NCI-H1417 treated with DMSO at 0.1 percent for 48 hours (cell line): ENCODE measurements at places on chromosomes 2 and 18.

DNA sequence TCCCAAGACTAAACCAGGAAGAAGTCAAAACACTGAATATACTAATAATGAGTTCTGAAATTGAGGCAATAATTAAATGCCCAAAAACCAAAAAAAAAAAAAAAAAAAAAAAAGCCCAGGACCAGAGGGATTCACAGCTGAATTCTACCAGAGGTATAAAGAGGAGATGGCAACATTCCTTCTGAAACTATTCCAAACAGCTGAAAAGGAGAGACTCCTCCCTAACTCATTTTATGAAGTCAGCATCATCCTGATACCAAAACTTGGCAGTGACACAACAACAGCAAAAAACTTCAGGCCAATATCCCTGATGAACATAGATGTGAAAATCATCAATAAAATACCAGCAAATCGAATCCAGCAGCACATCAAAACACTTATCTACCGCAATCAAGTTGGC, 108.5 kb upstream of the COL3A1 start:
- no peak for DNase-seq

GRCh38 chr2:177552422-177553175, 160.0 kb downstream of the AGPS start:
- DNase-seq = peak; percentile 81

GRCh38 chr18:46569211-46569610, 87.8 kb downstream of the LOXHD1 start:
- DNase-seq = no peak

- no peak for DNase-seq
Measured at GRCh38 chr2:102317715-102318114, 6.4 kb downstream of the IL1RL1 start.

GRCh38 chr2:98569197-98569793, 39.0 kb downstream of the COA5 start:
- no peak for DNase-seq

DNA sequence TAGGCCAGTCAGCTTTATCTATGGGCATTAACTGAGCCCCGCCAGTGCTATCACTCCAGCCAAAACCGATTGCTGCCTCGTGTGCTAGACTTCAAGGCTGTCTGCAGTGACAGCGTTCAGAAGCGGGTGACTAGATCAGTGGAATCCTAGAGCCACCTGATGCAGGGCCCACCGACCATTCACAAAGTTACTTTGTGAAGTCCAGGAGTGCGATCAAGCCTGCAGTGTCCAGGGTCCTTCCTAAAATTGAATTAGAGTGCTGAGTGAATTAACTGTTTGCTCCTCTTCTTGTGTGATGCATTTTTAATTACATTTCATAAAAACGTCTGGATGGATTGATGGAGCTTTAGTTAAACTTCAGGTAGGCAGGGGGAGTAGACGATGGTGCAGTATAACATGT, 13.9 kb downstream of the PCARE start:
- no peak for DNase-seq

DNA sequence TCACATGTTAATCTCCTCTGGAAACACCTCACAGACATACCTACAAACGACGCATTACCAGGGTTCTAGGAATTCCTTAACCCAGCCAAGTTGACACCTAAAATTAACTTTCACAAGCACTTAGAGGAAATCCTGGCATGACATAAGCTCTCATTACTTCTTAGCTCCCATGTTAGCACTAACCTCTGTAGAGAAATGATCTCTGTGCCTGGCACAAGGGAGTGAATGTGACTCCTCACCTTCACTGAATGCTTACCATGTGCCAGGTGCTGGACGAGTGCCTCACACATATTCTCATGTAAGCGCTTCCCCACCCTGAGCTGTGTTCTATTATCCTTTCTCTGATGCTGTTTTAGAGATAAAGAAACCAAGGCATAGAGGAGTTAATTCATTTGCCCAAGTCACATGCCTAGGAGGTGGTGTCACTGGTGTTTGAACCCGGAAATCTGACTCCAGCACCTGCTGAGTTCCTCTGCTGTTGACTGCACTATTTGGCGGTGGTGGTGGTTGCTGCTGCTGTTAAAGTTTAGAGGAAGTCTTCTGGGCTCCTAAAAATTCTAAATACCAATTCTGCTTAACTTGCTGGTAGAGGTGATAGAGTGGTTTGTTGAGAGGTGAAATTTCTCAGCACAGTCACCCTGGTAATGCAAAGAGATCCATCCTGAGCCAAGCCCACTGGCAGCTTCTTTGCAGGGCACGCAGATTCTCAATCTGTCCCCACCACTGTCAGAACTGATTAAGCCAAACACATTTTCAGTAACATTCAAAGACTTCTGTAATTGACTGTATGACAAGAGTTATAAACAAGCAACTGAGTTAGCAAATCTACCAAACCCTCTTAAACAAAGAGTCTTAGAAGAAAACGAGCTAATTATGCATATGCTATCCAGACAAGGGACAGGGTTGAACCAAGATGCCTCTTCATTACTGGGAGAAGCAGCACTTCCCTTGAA, 200.3 kb downstream of the CMPK2 start:
- DNase-seq = no peak

DNA sequence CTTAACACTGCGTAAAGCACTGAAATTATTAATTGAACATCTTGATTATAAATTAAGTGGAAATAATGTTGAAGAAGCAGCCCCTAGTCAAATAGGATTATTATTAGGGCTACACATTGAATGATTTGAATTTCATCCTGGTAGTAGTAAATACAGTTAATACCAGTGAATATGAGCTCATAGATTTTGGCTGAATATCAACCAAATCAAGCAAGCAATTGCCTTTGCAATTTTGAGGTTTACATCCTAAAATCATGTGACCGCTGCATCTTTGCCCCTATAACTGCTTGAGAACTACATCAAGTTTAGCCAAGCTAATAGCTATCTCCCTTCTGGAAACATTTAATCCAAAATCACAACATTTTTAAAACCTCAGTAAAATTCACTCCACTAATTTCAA, 801.2 kb upstream of the PIK3C3 start:
- no peak for DNase-seq

DNA sequence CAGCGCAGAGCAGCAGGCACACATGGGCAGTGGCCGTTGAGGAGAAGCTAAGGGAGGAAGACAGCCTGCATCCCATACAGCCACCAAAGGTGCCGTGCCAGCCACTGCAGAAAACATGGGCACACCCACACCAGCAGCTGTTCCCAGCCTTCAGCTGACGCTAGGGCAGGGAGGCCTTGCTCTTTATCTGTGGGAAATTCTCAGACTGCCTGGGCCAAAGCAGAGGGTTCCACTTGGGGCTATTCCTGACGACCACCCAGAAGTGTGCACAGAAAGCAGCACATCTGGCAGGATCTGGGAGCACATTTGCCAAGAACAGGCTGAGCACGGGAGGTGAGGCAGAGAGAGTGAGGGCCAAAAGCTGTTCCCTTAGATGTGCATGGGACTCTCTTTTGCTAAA, 101.3 kb upstream of the SOX11 start:
- no peak for DNase-seq

- DNase-seq = no peak
Measured at GRCh38 chr18:45608400-45608799, 6.9 kb upstream of the SLC14A2 start.

DNA sequence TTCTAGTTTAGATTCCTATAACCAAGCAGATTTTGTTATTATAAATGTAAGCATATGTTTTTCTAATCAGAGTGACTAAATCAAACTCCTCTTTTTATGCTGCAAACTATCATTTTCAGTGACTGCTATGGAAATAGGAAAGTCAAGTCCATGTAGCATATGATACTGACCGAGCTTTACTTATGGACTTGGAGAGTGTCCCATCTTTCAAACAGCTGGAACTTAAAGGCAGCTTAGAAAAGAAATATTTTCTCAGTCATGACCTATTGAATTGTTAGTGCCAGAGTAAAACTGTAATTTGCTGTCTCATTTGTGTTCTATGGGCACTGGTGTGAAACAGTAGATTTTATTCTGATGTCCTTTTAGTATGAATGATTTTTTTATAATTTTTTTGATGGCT, 76.7 kb downstream of the PHLPP1 start:
- no peak for DNase-seq

DNA sequence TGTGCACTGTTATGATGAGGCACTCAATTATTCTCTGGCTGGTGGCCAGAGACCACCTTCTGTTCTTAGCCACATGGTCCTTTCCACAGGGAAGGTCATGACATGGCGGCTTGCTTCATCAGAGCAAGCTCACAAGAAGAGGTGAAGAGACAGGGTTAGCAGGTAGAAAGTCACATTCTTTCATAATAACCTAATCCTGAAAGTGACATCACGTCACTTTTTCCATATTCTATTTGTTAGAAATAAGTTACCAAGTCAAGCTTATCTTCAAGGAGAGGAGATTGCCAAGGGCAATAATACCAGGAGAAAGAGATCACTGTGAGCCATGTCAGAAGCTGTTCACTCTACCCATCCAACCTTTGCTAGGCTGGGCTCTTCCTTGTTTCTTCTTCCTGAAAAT, 139.4 kb downstream of the OSR1 start:
- no peak for DNase-seq

DNA sequence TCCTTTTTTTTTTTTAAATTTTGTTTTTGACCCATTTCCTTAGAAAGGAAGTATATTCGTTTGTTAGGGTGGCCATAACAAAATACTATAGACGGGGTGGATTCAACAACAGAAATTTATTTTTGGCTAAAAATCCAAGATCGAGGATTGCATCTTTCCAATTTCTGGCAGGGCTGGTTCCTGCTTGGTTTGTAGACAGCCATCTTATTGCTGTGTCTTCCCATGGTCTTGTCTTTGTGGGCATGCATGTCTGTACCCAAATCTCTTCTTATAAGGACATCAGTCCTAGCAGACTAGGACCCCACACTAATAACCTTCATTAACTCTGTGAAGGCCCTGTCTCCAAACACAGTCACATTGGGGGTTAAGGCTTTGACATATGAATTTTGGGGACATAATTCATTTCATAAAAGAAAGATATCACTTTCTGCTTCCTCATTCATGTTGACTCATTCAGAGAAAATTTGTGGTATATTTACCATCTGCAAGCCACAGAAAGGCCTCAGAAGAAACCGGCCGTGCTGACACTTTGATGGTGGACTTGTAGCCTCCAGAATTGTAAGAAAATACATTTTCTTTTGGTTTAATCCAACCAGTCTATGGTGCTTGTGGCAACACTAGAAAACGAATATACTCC, 262.1 kb downstream of the LPIN1 start:
- DNase-seq = no peak

DNA sequence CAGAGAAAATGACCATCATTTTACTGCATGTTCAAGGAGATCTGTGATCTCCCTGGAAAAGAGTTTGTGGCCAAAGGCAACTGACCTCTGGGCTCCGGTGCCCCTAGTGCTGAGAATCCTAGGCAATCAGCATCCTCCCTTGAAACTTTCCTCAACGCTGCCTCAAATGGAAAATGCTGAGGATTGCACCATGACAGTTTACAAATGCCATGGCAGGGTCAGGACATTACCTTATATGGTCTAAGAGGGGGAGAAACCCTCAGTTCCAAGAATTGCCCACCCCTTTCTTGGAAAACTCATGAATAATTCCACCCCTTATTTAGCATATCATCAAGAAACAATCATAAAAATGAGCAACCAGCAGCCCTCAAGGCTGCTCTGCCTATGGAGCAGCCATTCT, 48.3 kb downstream of the ALPK2 start:
- no peak for DNase-seq

- DNase-seq = no peak
Measured at GRCh38 chr2:227539465-227539956, 59.2 kb upstream of the SCYGR2 start.

DNA sequence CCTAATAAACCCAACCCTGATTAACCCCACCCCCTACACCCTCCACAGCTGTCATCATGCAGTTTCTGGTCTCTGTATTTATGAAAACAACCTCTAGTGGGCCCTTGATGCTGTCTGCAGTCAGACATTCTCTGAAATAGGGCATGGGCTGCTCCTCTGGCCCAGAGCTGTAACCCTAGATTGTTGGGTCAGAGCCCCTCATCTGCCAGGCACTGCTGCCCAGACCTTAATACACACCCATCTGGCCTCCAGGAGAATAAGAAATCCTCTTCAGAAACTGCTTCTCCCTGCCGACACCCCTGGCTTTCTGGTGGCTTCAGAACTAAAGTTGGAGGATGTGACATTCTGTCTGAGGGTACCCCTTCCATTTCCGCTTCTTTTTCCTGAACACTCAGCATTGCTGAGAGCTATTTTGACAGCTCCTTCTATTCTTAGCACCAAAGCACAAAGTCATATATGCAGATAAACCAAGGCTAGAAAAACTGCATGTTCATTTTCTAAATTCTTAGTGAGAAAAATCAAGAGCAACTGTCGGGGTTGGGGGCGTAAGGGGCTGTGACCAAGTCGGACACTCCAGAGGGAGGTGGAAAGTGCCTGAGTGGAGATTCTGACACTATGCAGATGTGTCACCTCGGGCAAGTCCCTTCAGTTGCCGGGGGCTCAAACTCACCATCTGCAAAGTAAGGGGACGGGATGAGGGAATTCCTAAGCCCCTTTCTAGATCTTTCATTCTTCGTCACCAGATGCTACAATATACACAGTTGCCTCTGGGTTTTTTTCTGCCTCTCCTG, 28.7 kb downstream of the SRSF7 start:
- DNase-seq = no peak

DNA sequence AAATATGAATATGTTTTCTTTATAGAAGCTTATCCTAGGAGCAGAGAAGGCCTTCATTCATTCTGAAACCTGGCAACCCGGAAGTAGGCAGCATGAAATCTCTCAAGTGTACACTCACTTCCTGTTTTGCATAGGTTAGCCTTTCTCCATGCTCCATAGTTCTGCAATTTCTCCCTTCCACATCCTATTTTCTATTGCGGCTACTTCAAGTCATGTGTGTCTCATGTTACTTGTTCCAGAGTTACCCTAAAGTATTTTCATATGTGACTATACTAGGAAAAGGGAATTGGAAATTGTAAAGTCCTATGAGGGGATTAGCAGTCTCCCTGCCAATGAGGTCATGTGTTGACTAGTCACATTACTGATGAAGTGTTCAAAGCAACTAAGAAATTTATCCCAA, 320.6 kb downstream of the NCKAP5 start:
- DNase-seq = no peak

GRCh38 chr18:58158459-58158858, 114.4 kb downstream of the NEDD4L start:
- DNase-seq = no peak

DNA sequence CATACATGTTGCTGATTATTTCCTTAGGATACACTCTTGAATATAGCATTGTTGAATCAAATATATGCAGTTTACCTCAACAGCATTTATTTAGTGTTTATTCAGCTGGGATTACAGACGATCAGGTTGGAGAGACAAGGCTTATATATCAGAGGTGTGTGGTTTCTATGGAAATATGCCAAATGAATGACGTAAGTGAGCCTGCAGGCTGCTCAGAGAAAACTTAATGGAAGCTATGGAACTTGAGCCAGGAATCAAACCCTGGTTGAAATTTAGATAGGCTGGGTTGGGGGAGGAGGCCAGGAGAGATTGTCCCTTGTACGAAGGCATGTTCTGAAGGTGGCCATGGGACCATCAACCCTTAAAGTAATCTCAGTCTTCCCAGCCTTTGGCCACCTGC, 79.5 kb downstream of the INPP4A start:
- no peak for DNase-seq

- no peak for DNase-seq
Measured at GRCh38 chr2:140177086-140177485, 1396.9 kb upstream of the NXPH2 start.
